ENCODE measurements at places on chromosomes 5 and 9. TPM values are rescaled to one million over a fixed set of nuclear protein-coding genes. Genes with fewer than 3 reads are reported as not detected.

The NTNG2 gene
- 2.5 TPM for total RNA-seq

The PLPP6 gene
- total RNA-seq = 8.9 TPM

- H3K4me1 ChIP-seq = no peaks in the 10 kb centered on the region
- H3K36me3 ChIP-seq = no peaks in the 10 kb centered on the region
- H3K27me3 ChIP-seq = no peaks in the 10 kb centered on the region
Observed at GRCh38 chr5:74422671-74423070, 217.9 kb downstream of the ENC1 start.

DNA sequence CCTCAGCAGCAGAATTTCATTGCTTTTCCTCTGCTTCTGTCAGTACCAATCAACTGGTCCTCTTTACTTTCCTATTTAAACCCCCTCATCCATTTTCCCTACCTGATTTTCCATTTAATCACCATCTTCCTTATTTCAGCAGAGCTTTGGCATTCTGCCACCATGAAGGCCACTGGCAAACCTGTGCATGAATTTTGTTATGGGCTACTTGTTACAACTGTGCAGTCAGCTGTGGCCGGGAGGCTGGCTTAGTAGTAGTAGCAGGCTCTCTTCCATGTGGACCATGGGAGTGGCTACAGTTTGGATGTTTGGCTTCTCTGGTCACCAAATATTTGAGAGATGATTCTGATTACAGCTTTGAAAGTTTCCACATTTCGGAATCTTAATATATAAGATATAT is 976.6 kb upstream of the SEMA6A start:
- H3K27me3 ChIP-seq = no peaks in the 10 kb centered on the region
- H3K4me3 ChIP-seq = no peak overlapping the region
- no peak for DNase-seq
- no peak overlapping the region for H3K27ac ChIP-seq
- no peaks in the 10 kb centered on the region for H3K36me3 ChIP-seq

DNA sequence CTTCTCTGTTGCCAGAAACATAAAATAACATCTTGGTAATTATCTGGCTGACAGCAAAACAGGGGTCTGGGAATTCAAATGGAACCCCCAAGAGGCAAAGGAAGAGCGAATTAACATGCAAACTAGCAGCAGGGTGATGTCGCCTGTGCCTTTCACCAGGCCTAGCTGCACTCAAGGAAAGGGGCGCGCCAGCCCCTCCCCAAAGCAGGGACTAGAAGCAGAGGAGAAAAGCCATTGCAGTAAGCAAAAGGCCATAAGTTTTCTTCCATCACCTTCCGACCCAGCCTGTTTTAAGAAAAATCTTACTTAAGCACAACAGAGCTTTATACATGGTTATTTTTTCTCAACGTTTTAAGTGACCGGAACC is 539 bp downstream of the POC5 start:
- no peaks in the 10 kb centered on the region for H3K27me3 ChIP-seq
- peak overlapping the region; percentile 95 for H3K4me3 ChIP-seq
- no peak for DNase-seq

GRCh38 chr9:81410201-81410600 is 279.1 kb downstream of the TLE1 start:
- H3K4me3 ChIP-seq = no peak overlapping the region
- no peak overlapping the region for H3K27ac ChIP-seq
- no peaks in the 10 kb centered on the region for H3K27me3 ChIP-seq
- H3K36me3 ChIP-seq = no peaks in the 10 kb centered on the region
- DNase-seq = no peak

DNA sequence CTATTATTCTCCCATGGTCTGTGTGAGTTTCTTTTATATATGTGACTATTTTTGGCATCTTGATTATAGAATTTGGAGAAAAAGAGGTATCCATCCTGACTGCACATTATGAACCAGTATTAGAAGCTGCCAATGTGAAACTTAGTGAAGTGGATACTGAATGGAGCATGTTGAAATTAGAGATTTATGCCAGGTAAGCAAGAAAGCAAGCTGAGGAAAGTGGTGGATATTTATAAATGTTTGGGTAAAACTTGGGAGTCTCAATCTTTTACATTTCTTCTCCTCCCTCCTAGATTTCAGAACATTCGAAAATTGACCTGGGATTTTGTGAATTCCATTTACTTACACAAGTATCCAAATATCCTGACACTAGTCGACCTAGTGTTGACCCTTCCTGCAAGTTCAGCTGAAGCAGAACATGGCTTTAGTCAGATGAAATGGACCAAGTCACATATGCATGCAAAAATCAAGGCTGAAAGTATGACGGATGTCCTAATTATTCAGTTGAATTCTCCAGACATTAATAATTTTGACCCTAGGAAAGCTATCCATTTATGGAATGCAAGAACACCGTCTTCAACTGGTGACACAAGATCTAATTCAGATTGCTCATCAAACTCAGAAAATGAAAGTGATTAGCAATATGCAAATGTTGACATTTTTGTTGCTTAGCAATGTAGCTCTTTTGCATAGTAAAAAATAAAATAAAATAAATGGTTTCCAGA is 66.8 kb upstream of the IL7R start:
- H3K27ac ChIP-seq = no peak overlapping the region
- no peaks in the 10 kb centered on the region for H3K36me3 ChIP-seq
- no peaks in the 10 kb centered on the region for H3K4me1 ChIP-seq
- no peak overlapping the region for H3K4me3 ChIP-seq
- no peaks in the 10 kb centered on the region for H3K27me3 ChIP-seq
- no peak for DNase-seq

Data from Karpas-422 (cell line).